ENCODE measurements at places on chromosomes 16 and 17. TPM values are rescaled to one million over a fixed set of nuclear protein-coding genes. Genes with fewer than 3 reads are reported as not detected.

The IRX6 gene
- total RNA-seq, result not detected

The SMURF2 gene
- 31.8 TPM for total RNA-seq

The C16orf74 gene
- total RNA-seq, result 16.3 TPM

The LRRC37A gene
- total RNA-seq, result 0.75 TPM

The PDPR gene
- total RNA-seq, result 13.7 TPM

The TMEM88 gene
- 0.69 TPM for total RNA-seq
